ENCODE measurements at places on chromosomes 2 and 18.
A peak's percentile ranks its signal among the peaks of the same experiment; 100 is the strongest.

- peak; percentile 89 for DNase-seq
These were observed 851 bp downstream of the FAM117B start for GRCh38 chr2:202635428-202636212.

DNA sequence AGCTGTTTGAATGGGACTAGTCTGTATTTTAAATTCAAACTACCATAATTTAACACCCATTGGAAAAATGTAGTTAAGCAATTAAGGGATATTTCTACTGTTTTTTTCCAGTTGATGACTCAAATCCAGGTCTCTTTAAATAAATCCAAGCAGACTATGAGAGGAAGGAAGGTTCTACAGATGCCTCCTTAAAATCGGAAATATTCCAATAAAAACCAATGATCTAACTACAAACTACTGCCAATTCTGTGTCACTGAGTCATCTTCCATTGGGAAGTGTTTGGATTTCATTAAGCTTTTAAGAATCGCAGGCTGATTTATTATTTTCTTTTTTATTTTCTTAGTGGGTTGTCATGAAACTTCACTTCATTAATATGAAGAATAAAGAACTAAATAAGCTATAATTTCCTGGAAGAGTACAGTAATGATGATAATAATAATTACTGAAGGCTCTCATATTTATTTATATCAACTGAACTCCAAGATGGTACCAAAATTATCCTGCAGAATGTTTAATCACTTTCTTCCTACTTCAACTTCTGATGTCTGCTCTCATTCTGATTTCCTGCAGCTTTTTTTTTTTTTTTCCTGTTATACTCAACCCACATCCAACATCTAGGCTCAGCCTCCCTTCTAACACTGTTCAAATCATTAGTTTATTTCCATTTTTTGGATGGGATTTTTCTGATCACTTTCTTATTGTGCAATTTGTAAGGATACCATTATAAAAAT lies 166.3 kb upstream of the FN1 start:
- DNase-seq: no peak

- peak; percentile 36 for DNase-seq
These were observed 33.7 kb upstream of the C18orf32 start for GRCh38 chr18:49520661-49521145.

- DNase-seq: no peak
These were observed 90.6 kb downstream of the KCNH7 start for GRCh38 chr2:162747974-162748373.

GRCh38 chr18:8890957-8891464 lies 185.7 kb downstream of the MTCL1 start:
- DNase-seq: peak; percentile 84

DNA sequence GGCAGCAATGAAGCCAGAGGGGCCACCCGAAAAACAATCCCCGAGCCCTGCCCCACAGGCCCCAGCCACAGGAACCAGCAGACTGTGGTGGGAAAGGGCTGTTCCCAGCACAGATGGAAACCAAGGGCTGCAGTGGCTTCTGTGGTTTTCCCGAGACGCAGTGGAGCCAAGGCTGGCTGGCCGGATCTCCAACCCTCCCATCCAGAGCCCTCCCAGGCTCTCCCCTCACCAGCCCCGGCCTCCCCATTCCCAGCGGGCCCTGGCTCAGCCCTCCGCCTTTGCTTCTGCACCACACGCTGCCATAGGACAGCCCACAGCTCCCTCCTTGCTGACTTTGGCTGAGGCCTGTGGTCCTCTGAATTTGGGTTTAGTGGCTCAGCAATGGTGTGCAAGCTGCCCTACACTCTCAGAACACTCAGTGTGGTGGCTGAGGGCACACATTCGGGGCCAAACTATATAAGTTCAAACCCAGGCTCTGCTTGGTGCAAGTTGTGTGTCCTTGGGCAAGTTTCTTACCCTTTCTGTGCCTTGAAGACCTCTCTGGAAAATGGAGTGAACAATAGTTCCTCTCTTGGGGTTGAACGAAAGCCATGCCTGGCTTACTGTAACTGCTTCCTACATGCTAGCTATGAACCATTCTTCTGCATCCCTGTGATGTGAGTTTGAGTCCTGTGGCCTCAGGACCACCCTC lies 200.1 kb downstream of the SMAD7 start:
- peak; percentile 79 for DNase-seq

DNA sequence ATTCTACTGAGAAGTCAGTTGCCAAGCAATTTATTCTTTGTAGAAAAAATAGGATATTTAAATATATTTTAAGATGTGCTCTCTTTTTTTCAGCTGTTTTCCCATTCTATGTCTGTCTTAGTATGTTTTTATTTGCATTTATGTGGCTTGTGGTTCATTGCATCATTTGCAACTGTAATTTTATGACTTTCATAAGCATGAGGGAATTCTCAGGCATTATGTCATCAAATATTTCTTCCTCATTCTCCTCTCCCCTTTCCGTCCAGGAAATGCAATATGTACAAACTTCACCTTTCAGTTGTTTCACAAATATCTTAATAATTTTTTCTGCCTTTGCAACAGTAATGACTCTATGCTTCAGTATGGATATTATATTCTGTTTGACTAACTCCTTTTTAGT lies 560.2 kb upstream of the LRATD1 start:
- no peak for DNase-seq

DNA sequence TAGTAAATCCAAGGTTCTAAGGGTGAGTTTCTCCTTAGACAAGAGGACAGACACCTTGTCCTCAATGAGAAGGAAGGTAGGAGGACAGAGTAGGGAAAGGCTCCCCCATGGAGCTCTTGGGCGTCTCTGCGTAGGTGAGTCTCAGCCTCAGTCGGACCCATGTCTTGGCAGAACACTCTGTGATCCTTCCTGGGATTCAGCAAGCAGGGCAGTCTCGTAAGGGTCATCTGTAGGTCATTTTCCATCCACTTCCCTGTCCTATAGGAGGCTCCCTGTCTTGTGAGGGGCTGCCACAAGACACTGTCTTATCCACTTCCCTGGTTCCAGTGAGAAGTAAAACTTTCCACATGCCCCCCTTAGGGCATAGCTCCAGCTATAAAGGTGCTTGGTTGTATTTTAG lies 122.6 kb upstream of the TWIST2 start:
- no peak for DNase-seq

GRCh38 chr2:197707316-197708213 lies 2.4 kb downstream of the MARS2 start:
- peak; percentile 48 for DNase-seq

DNA sequence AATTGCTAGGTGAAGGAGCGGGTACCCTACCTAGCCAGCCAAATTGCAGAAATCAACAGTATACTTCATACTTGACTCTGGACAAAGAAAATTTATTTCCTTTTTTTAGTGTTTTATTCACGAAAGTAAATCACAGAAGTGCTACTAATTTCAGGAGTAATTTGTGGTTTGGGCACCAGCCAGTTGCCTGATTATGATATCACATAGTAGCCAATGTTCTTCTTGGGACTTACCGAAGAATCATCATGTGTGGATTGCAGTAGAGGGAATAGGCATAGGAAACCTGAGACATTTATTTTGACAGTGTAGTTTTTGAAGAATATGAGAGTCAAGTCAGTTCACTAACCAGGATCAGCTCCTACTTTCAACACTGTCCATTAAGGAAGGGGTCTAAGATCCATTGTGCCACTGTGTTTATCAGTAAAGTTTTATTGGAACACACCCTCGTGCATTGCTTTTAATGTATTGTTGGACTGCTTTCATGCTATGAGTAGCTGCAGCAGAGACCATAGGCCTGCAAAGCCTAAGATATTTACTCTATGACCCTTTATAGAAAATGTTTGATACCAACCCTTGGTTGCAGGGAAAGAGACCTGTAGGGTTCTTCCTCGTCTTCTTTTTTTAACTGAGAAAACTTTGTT lies 32.1 kb downstream of the TNFRSF11A start:
- no peak for DNase-seq

- DNase-seq: no peak
These were observed 91.9 kb upstream of the RASGRP3 start for GRCh38 chr2:33384599-33384961.

DNA sequence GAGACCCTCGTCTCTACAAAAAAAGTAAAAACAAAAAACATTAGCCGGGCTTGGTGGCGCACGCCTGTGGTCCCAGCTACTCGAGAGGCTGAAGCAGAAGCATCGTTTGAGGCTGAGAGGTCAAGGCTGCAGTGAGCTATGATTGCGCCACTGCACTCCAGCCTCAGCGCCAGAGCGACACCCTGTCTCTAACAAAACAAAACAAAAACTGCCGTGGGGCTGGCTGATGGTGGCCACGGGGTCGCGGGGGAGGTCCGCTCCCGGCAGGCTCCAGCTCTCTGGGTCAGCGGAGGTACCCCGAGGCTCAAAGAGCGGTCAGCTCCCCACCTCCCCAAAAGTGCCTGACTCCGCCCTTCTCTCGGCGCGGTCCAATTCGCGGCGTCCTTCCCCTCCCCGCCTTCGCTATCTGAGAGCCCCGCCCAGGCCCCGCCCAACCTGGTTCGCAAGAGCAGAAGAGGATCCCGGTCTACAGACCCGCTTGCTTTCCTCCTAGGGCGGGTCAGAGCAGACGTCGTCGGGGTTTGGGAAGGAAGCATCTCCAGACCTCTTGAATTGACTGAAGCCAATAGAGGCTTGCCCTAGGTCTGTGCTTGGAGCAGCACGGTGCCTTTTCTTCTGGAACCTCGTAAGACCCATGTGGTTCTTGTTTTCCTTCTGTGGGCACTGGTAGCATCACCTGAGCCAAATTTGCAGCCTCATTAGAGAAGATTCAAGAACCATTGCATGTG lies 7.8 kb downstream of the RAX start:
- no peak for DNase-seq

GRCh38 chr2:95323347-95324155 lies 26.4 kb downstream of the KCNIP3 start:
- DNase-seq: no peak

GRCh38 chr2:127893033-127893432 lies 7.3 kb upstream of the AMMECR1L start:
- no peak for DNase-seq

GRCh38 chr18:76953156-76953555 lies 130.8 kb downstream of the ZNF236 start:
- DNase-seq: no peak

- DNase-seq: no peak
These were observed 41.2 kb downstream of the SAP130 start for GRCh38 chr2:127986548-127987079.

GRCh38 chr2:240872317-240873097 lies 3.9 kb downstream of the AGXT start:
- no peak for DNase-seq

- DNase-seq: no peak
These were observed 18.1 kb upstream of the PKDCC start for GRCh38 chr2:42029639-42030199.

DNA sequence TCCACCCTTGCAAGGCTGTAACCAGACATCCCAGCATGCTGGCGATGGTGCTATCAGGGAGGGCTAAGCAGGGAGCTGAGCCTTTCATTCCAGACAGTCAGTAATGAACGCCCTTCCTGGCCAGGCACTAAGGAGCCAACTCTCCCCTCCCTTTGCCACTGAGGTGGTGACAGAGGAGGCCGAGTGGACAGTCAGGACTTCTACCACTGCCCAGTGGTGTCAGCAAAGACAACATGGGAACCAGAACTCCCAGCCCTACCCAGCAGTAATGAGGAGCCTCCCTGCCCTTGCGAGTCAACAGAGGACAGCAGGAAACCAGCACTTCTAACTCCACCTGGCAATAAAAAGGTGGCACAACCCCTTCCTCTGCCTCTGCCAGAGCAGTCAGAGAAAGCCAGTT lies 68.6 kb downstream of the ZAP70 start:
- no peak for DNase-seq

DNA sequence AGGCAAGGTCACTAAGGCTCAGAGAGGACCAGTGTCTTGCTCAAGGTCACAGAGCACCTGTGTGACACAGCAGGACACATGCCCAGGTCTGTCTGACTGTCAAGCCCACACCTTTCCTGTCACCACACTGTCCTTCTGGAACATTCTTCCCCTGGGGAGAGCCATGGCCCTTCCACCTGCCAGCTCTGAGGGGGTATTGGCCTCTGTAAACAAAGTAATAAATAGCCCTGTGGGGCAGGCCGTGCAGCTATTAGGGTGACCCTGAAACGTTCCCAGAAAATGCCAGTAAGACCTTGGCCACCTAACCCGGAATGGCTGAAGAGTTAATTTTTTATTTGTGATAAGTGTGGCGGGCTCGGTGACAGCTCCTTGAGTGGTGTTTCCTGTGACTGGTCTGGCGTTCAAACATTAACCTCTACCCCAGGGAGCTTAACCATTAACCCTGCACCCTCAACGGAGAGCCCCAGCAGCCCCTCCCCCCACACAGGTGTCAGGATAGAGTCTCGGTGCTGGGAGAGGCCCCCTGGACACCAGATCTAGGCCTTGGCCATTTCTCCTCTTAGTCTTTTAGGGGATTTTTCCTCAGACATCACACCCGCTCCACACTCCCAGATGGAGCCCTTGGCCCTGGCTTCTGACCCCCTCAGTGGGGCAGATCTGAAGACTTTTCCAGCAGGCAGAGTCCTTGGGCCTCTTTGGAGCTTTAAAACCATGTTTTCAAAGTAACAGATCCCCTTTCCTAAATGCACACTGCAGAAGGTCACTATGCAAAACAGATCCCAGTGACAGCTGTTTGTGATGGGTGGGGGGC lies 36.6 kb downstream of the SCTR start:
- DNase-seq: peak; percentile 21

- DNase-seq: no peak
These were observed 594.0 kb upstream of the LINC00305 start for GRCh38 chr18:64742898-64743297.

- DNase-seq: no peak
These were observed 43.8 kb downstream of the MAIP1 start for GRCh38 chr2:199999166-199999565.

DNA sequence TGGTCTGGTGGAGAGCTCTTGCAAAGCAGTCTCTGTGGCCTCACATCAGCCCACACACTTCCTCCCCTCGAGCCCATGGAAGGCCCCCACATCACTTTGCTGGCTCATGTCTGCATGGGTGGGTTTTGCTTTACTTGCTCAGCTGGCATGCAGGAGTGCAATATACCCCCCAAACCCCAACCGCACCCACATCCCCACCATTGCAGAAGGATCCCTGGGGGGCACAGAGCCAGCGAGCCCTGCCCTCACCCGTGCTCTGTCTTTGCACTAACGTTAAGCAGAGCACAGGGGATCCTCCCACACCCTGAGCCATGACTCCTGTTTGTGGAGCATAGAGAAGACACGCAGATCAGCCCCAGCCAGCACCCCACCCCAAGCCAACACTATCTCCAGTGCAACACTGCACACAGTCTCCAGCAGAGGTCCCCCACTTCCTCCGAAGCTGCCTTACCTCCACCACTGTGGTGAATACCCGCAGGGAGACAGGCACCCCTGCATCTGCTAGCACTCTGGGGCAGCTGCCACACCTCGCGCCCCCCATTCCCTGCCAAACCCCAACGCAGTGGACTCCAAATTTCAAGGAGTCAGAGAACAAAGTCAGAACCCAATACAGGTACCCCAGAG lies 177.8 kb upstream of the RGPD4 start:
- no peak for DNase-seq

- no peak for DNase-seq
These were observed 218.1 kb downstream of the ALK start for GRCh38 chr2:29703336-29703735.

DNA sequence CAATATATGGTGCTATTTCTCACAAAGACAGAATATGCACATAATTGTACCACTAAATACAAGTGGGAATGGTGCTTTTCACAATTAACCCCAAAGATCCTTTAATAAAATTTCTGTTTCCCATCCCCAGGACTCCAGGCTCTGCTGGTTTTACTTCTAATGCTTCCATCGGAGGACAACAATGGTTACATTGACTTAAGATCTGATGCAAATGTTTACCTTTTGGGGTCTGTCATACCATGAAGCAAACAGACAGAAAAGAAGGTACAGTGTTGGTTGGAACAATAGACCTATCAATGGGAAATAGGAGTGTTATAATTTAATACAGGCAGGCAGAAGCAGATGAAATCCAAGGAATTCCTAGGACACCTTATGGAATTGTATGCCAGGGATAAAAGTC lies 105.7 kb downstream of the UPP2 start:
- DNase-seq: no peak
